ENCODE measurements at places on chromosomes 4 and X.

DNA sequence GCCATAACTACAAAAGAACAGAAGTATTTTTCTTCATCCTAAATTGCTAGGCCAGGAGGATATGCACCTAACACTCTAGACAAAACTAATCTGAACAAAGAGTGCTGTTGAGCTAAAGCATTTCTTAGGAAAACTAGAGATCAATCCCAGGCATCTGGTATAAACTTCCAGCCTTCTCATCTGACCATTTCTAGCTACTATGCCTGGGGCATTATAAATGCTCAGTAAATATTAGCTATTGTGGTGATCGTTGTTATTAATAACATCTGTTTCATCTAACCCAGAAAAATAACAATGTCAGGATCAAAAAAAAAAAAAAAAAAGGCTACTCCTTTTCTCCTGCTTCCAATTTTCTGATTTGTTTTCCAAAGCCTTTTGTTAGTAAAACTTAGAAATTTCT is 7.7 kb upstream of the SLC10A6 start:
- no peak for DNase-seq

DNA sequence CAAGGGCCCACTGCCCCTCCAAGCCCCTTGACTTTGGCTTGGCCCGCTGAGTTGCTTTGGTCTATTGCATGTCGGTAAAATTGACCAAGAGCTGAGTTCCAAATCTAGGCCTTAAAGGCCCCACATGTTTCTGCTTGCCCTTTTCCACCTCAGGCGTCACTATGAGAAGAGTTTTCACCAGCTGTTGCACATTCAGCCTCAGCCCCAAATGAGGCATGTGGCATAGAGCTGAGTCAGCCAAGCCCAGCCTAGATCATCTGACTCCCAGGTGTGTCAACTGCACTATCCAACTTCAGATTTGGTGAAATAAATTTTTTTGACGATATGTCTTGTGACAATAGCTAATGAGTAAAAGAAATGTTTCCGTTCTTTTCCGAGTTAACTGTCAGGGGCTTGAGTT is 424.5 kb upstream of the FAM47C start:
- DNase-seq = no peak

DNA sequence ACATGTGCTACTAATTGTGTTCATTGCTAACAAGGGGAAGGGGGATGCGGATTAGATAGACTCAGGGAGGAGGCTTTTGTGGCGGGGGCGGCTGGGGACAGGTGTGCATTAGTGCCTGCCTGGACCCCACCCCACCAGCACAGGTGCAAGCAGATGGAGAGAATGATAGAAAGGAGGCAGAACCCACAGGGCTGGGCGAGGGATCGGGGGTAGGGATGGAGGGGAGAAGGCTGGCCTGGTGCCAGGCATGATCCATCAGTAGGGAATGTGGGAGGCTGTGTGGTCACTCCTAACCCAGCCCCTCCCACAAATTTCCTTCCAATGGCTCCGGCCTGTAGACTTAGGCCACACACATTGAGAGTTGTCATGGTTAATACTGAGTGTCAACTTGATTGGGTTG is 30.5 kb upstream of the CRMP1 start:
- no peak for DNase-seq

- DNase-seq = no peak
Measured at GRCh38 chr4:102569200-102569599, 68.0 kb downstream of the NFKB1 start.

GRCh38 chrX:31555506-31555905 is 483.7 kb upstream of the FTHL17 start:
- no peak for DNase-seq

- DNase-seq = no peak
Measured at GRCh38 chrX:72142094-72142793, 10.5 kb upstream of the RTL5 start.

DNA sequence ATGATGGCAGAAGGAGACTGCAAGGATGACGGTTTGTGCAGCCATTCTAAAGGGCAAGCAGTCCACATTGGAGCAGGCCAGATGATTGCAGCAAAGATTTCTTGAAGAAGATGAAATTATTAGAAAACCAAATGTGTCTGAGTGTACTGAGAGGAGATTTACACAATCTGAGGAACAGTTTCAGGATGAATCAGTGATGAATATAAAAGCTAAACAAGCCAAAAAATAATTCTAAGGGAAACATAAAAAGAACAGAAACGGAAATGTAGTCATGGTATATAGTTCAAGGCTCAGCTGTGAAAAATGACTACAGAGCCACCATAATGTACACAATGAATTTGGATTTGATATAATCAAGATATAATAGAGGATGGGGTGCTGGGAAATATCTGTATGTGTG is 168.5 kb downstream of the PDGFC start:
- DNase-seq = no peak

- DNase-seq = no peak
Measured at GRCh38 chr4:129926936-129927335, 831.0 kb downstream of the C4orf33 start.

- DNase-seq = peak; percentile 6
Measured at GRCh38 chr4:72505314-72505744, 63.7 kb downstream of the ADAMTS3 start.

- DNase-seq = no peak
Measured at GRCh38 chr4:1496116-1496642, 89.9 kb upstream of the NKX1-1 start.

DNA sequence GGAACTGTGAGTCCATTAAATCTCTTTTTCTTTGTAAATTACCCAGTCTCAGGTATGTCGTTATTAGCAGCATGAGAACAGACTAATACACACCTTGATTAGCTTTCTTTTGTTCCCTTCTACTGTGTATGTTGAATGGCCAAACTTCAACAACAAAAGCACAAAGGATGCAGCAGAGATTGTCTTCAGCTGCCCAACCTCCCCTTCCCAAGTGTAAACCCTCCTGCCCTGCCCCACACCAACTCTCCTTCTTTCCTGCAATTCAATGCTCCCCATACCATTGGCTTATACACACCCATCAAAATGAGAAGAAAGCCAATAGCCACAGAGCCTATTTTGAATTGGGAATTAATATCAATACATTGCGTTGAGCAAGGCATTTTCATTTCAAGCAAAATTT is 27.8 kb downstream of the ANOS1 start:
- no peak for DNase-seq

DNA sequence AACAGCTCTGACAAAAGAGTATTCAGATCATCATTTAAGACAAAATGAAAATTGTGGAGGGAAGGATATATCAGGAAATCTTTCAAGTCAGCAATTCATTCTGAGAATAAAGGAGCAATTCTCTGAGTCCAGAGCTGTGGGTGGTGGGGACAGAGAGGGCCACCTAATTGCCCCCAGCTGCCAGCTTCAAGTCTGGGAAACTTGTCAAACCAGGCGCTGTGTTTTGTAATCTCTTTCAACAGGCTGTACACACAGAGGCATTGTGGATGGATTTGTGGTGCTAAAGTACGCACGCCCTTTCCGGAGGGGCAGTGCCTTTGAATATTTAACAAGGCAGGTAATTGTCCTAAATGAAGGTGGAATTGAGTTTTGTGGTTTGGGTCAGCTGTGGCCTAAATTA is 591.1 kb upstream of the BOD1L1 start:
- DNase-seq = no peak

DNA sequence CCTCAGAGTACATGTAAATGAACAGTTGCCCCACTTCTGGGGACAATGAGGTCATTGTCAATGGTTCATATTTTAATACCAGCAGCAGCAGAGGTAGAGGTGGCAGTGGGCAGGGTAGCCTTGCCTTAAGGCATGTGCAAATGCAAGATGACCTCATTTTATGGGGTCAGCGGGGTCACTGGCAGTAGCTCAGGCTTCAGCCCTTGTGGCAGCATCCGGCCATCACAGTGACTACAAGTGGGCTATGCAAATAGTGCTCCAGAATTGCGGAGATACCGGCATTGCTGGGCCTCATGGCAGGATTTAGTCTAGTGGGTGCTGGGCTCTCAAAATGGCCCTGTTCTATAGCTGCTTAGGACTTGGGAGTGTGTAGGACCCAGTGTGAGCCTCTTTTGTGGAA is 144.7 kb downstream of the FAM47A start:
- no peak for DNase-seq

GRCh38 chrX:100864657-100865391 is 9.3 kb downstream of the NOX1 start:
- no peak for DNase-seq

GRCh38 chrX:15790769-15791290 is 546 bp downstream of the ZRSR2 start:
- no peak for DNase-seq

GRCh38 chrX:68647156-68647957 is at the start of gene STARD8:
Gene STARD8, plus strand, starts transcription at chrX:68647666. Its CDS starts 217 bp downstream, at chrX:68647883.
- DNase-seq = no peak

GRCh38 chr4:8480221-8480620 is 39.6 kb downstream of the TRMT44 start:
- no peak for DNase-seq

Data from GM04503 (cell line).